ENCODE measurements at places on chromosomes 12 and 14.

- DNase-seq, result no peak
Measured at GRCh38 chr12:78199926-78200325, 369.2 kb downstream of the NAV3 start.

DNA sequence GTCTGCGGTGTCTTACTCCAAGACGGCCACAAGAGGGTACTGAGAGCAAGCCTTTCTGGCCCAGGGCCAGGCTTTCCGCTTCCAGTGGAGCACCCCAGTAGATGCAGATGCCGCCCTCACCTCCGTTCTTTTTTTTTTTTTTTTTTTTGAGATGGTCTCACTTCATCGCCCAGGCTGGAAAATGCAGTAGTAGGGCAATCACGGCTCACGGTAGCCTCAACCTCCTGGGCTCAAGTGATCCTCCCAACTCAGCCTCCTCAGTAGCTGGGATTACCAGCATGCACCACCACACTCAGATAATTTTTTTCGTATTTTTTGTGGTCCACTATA, 5.6 kb upstream of the LBHD2 start:
- DNase-seq, result peak; percentile 82

- DNase-seq, result no peak
Measured at GRCh38 chr14:75434138-75434889, 6.5 kb downstream of the JDP2 start.

DNA sequence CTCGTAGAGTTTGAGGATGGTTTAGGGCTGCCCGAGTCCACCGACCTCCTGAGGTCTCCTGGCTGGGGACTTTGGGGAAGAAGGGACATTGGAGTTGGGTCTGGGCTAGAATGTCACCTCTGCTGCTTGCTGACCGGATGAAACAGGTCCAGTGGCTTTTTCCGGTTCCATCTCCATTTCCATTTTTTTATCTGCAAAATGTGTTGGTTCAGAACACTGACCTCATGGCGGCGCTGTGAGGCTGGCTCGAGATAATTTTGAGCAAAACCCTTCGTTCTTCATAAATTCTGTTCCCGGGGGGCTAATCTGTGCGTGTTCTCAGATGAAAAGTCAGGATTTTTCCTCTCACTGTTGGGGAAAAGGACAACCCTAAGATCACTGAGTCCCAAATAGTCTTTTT, 11.7 kb upstream of the MYL2 start:
- peak; percentile 13 for DNase-seq

GRCh38 chr12:13326076-13326475, 129.6 kb downstream of the EMP1 start:
- DNase-seq, result no peak

DNA sequence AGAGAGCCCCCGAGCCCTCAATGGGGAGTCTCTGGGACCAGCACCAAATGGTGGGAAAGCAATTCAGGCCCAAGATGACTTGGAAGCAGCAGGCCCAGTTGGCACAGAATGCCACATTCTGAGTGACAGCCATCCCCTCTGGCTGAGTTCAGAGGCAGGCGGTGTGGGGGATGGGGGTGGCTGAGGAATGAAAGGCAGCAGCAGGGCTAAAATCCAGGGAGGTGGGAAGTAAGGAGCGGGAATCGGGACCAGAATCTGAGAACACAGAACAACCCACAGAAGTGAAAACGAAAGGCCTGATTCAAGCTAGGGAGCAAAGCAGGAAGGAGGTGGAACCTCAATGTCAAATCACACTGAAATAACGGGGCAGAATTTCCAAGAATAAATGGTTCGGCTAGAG, 171.2 kb downstream of the CALM1 start:
- no peak for DNase-seq

DNA sequence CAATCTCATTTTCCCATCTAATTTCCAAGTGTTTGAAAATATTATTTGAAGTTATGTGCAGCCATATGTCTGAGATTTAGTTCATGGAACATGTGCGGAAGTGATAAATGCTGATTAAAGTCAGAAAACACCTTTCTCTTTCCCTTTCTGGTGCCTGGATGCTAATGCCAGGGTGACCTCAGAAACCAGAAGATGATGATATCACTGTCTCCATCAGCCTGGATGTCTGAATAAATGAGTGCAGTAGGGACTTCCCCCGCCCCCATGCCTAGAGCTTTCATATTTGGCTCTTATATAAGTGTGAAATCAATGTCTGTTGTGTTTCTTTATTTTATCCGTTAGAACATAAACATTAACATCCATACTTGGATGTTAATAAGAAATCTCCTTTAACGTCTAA, 261.9 kb upstream of the LRIG3 start:
- DNase-seq, result no peak

GRCh38 chr14:83594874-83595273, 1935.1 kb upstream of the FLRT2 start:
- DNase-seq, result no peak

DNA sequence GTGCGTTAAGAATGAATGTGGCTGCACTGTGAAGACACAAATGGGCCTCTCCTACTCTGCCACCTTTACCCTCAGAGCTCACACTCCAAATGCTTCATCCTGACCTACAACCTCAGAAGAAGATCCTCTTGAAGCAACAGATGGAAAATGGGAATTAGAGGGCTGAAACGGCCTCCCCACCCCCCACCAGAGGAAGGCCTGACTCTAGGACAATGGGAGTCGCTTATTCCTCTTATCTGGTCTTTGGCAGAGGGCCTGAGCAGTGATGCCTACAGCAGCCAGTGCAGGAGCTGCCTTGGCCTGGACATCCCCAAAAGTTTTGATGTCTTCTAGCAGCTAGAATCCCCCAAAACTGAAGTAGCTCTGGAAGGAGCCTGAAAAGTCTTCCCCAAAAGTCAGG, 29.2 kb downstream of the BTBD7 start:
- no peak for DNase-seq

DNA sequence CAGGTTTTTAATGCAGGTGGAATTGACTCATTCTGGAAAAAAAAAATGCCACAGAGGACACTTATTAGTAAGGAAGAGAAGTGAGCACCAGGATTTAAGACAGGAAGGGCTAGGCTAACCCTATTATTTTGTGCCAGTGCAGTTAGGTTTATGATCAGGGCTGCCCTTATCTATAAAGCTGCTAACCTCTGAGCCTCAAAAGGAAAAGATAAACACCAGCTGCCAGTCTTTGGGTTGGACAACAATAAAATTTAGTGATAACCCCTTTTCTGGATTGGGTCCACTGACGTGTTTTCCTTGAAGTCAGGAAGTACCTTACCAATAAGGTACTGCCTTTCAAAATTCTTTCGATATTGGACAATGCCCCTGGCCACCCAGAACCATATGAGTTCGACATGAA, 128.9 kb downstream of the NUBPL start:
- DNase-seq, result no peak

GRCh38 chr14:102729825-102730224, 47.4 kb upstream of the TRAF3 start:
- no peak for DNase-seq

DNA sequence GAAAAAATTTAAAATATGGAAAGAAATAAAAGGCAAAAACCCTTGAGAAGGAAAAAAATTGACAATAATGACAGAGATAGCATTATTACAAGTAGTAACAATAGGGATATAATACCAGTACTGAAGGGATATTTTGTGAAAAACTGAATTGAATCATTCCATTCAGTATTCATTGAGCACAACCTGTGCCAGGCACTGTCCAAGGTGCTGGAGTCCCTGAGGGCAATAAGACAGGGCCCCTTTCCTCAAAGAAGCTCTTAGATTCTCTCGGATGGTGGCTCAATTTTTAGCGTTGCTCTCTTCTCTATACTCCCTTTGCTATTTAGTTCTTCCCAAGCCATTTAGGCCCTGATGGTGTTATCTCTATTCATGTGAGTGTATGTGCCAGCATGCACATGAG, 34.3 kb upstream of the GAS2L3 start:
- peak; percentile 57 for DNase-seq

- no peak for DNase-seq
Measured at GRCh38 chr14:51518711-51519110, 133.0 kb upstream of the FRMD6 start.

- DNase-seq, result peak; percentile 24
Measured at GRCh38 chr12:46786774-46787173, 39.0 kb downstream of the SLC38A4 start.

- no peak for DNase-seq
Measured at GRCh38 chr14:89947344-89947743, 7.2 kb downstream of the EFCAB11 start.

DNA sequence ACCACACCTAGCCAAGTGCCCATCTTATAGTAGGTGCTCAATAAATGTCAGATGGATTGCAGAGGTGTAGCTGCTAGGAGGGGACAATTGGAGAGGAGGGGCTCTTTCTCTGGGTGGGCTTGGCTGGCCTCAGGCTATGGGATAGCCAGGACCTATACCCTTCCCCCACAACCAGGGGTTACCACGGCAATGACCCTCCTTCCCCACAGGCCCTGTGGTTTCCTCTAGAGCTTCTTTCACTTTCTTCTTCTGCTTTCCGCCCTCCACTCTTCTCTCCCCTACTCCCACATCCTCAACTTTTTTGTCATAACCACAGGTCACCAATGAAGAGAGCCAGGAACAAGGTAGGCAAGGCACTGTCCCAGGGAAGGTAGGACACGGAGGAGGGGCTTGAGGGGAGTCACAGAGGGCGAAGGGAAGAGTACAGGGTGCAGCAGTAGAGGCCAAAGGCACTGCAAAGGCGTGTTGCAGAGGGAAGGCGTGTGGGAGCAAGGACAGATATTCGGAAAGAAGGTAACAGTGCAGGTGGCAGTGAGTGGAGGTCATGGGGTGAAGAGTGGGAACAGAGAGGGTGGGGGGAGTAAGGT, 1.9 kb upstream of the ITGB7 start:
- DNase-seq, result no peak

DNA sequence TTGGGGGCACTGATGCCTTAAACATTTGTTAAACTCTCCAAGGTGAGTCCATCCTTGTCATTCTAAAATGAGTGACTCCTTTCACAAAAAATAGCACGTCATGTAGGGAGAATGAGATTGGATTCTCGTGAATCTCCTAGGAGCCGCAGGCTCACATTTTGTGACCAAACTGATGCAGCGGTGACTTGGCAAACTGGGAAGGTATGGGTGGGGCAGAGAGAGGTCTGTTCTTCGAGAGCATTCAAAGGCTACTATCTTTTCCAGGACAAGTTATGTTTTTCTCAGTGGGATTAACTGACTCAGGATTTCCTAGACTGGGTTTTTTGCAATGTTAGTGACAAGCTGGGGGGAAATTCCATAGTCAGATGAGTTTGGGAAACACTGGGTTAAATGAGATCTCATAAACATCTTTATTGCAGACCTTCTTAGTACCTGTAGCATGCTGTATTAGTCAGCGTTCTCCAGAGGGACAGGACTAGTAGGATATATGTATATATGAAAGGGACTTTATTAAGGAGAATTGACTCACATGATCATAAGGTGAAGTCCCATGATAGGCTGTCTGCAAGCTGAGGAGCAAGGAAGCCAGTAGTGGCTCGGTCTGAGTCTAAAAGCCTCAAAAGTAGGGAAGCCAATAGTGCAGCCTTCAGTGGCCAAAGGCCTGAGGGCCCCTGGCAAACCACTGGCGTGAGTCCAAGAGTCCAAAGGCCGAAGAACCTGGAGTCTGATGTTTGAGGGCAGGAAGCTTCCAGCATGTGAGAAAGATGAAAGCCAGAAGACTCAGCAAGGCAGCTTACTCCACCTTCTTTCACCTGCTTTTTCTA, 61.0 kb downstream of the FOXN4 start:
- DNase-seq, result no peak

GRCh38 chr12:3673981-3674708, 78.8 kb downstream of the CRACR2A start:
- DNase-seq, result no peak

GRCh38 chr12:77610446-77610845, 220.2 kb upstream of the NAV3 start:
- DNase-seq, result no peak

- no peak for DNase-seq
Measured at GRCh38 chr12:68270358-68270757, 17.0 kb upstream of the IL22 start.

GRCh38 chr12:23423097-23423687, 526.3 kb downstream of the SOX5 start:
- no peak for DNase-seq

GRCh38 chr14:29724991-29725390, 202.7 kb downstream of the PRKD1 start:
- peak; percentile 54 for DNase-seq

DNA sequence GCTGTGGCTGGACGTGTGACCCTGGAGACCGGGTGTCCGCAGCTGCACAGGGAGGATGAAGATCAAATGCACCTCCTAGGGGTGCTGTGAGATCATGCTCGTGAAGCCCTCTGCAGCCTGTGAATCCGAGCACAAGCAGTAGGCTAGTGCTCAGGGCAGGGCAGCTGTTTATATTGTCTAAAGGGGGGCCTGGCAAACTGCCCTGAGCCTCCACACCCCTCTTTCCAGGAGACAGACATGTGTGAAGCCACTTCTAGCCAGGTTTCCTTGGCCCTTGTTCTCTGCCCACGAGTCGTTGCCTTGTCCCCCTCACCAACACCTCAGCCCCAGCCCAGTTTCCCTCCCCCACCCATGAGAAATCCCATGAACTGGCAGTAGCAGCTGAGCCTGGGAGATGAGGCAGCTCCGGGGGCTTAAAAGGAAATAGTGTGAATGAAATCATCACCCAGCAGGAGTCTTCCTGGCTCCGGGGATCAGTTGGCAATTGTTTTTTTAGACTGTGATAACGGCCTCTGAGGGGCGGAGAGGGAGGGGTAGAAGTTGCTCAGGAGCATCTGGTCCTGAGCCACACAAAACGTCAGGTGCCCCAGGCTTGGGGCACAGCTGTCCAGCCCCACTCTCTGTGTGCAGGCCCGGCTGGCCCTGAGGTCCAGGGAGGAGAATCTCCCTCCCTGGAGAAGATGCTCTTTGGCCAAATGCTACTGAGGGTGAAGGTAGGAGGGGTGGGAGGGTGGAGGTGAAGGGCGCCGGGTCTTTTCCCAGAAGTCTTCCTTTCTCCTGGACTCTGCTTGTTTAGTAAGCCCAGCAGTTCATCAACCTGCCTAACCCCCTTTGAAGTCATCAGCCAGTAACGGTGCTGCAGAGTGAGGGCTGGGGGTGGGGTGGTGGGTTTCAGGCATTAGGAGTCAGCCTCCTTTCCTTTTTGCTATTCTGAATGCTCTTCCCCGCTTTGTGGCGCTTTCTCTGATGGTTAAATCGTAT, 4.0 kb downstream of the FGF6 start:
- no peak for DNase-seq

- DNase-seq, result no peak
Measured at GRCh38 chr14:99188731-99189191, 83.2 kb downstream of the BCL11B start.

GRCh38 chr12:131939007-131939406, 9.9 kb downstream of the PUS1 start:
- DNase-seq, result no peak

All from lung microvascular endothelial cell (primary cell).